ENCODE measurements at places on chromosomes 13 and 19.

DNA sequence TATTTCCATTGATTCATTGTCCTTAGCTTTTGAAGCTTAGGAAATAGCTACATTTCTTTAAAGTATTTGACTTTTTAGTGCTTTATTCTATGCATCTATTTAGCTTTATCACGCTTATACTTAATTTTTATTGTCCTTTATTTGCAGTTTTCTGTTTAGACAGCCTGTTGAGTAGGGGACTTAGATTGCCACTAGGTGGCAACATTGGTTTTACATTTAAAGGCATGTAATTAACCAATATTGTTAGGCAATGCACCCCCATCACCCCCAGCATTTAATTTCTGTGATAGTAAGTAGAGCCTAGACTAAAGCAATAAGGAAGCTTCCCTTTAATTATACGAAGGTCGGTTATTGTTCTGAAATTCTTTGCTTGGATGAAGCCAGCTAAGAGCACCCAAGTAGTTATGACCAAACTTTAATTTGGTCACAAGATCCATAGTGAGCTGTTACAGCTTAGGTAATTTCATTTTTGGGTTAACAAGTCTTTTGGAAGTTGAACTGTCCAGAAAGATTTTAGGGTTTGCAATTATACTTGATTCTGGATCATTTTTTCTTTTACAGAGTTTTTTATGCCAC, 36.5 kb downstream of the B3GLCT start:
- peak; percentile 54 for DNase-seq

- DNase-seq, result peak; percentile 63
Measured at GRCh38 chr13:50080203-50080910, 65.1 kb downstream of the KCNRG start.

- no peak for DNase-seq
Measured at GRCh38 chr13:113974304-113975281, 717 bp upstream of the C13orf46 start.

GRCh38 chr19:18396471-18397241, 766 bp downstream of the LRRC25 start:
- no peak for DNase-seq

DNA sequence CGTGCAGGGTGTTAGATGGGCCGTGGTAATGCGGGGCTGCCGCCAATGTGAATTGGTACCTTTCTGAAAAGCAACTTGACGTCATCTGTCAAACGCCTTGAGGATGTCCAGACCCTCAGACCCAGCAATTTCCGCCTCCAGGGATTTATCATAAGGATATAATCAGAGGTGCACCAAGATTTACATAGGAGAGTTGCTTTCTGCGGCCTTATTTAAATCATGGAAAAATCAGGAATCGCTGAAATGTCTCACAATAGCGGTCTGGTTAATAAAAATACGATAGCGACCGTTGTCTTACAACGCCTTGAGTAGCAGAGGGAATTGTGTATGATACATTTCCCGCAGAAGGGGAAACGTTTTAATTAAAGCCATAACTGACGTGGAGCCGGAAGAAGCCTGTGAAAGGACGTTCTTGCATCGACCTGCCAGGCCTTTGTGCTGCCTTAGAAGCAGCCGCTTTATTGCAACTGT, 32.3 kb upstream of the NDUFS7 start:
- DNase-seq, result no peak

DNA sequence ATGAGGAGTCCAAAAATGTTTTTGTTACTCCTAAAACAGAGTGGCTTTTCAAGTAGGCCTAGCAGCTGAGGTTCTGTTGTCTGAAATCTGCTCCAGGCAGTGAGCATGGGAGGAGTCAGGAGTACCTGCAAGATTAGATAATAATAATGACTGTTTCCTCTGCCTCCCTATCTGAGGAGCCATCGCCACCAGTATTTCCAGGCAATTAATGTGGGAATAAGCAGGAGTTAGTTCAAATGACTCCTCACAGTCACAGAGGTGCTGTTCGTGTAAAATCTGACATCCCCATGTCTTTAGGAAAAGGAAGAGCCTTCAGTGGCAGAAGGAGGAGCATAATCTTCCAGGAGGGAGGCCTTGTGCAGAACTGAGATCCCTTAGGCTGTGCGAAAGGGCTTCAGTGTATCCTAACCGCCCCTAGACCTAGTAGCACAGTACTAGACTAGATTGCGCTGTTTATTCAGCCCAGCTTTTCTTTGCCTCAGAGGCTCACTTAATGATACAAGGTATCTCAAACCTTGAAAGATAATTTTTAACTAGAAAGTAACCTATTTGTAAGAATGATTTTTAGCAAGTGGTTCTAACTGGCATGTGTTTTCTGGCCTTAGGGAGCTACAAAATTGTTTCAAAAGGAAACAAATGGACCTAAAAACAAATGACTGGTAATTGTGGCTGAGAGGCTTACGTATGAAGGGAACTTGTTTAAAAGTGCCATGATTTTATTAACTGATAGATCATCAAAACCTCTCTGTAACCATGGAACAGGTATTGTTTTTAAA, 49.0 kb downstream of the FREM2 start:
- DNase-seq, result no peak

DNA sequence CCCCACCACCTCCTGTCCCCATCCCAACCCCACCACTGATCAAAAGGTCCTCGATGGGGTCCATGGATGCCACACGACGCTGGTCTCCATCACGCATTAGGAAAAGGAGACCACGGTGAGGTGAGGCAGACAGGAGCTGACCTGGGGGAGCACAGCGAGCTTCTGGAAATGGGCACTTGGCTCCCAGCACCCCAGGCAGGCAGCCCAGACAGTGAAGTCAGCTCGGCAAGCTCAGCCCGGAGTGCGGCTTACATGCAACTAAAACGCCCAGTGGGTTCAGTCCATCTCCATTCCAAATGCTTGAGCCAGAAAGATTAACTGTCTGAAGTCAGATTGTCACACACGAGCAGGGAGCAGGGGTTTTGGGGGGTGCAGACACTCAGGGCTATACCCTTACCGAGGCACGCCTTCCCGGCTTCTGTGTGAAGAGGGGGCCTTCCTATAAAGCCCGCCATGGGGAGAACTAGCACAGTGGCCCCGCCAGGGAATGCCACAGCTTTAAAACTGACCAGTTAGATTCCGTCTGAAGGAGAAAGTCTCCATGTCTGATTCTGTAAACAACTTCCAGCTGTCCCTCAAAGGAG, 79.4 kb downstream of the SPACA7 start:
- no peak for DNase-seq

- DNase-seq, result no peak
Measured at GRCh38 chr19:18587561-18587960, 1.0 kb upstream of the REX1BD start.

GRCh38 chr13:66534561-66534960, 695.6 kb downstream of the PCDH9 start:
- peak; percentile 52 for DNase-seq

- DNase-seq, result peak; percentile 28
Measured at GRCh38 chr13:94009701-94010100, 469.8 kb downstream of the DCT start.

DNA sequence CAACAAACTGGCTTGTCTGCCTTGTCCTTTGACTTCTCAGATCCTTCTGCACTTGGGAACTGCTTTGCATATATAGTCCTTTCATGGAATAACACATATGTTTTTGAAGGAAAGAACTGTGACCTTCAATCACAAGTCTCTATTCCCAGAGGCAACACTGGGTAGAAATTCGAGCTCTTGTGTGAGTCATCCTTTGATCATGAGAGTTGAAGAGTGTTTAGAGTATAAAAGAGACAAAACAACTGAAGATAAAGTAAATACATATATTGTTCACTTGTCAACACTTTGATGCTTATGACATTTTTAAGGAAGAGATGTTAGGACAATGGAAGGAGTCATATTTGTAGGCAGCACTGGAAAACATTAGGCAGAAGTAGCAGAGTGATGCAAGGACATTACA, 5.2 kb upstream of the OR7A5 start:
- no peak for DNase-seq

DNA sequence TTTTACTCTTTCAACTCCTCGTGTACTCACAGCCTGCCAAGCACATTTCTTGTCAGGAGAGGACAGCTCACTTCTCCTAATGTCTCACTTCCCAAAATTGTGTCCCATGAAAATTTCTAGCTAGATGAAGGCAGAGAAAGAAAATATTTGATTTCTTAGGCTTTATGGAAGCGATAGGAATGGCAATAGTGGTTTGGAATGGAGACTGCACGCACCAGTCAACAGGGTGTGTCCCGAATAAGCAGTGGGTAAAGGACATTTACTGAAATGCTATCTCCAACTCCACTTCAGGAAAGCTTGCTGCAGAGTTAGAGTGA, 321 bp upstream of the ZNF222 start:
- DNase-seq, result no peak

GRCh38 chr19:47035127-47036096, 13.0 kb downstream of the TMEM160 start:
- peak; percentile 79 for DNase-seq

DNA sequence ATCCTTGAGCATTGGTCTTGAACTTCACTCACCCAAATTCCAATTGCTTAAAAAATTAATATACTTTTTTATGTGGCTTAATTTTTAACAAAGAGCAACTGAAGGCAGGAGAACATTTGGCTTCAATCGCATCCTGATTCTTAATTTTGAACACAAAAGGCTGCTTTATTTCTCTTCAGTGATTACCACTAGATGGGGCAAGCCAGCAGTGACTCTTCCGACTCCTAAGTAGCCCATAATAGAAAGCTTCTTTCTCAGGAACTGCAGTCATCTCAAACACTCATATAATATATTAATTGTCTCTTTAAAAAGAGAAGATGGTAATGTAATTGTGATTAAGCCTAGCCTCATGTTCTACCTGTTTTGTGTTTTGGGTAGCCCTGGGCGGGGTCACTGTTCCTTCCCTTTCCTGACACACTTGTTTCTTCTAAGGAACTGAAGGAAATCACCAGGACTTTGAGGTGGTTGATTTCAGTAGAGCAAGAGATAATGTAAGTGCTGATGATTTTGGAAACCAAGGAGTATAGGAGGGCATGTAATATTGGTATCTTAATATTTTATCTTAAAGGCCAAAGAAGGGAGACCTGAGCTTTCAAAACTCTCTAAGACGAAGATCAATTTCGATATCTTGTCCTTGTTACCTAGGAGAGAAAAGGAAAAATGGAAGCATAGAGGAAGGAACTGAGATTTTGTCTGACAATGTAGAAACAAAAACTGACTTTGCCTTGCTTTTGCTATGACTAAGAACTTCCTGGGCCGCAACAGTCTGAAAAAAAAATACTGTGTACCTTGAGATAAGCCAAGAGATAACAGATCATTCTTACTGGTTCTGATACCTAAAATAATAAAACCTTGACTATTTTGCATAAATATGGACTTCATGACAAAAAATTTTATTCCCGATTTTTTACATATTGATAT, 73.1 kb downstream of the TNFSF13B start:
- peak; percentile 55 for DNase-seq

GRCh38 chr13:34555988-34556387, 386.1 kb upstream of the NBEA start:
- DNase-seq, result no peak

GRCh38 chr13:99659226-99659625, 158.0 kb downstream of the TM9SF2 start:
- DNase-seq, result no peak

DNA sequence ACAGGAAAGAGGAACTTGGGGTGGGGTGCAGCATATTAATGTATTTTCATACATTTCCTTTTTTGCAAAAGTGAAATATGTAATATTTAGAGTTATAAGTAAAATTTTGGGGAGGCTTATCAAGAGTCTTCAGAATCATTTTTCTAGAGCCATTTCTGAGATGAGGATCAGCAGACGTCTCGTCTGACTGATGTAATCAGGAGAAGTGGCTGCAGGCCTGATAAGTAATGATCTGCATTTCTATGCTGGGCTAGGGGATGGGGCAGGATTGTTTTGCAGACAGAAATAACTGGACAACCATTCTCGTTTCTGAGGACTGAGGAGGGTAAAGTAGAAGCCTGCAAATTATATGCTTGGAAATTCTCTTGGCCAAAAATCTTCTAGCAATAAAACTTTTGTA, 89.2 kb upstream of the ARGLU1 start:
- no peak for DNase-seq

DNA sequence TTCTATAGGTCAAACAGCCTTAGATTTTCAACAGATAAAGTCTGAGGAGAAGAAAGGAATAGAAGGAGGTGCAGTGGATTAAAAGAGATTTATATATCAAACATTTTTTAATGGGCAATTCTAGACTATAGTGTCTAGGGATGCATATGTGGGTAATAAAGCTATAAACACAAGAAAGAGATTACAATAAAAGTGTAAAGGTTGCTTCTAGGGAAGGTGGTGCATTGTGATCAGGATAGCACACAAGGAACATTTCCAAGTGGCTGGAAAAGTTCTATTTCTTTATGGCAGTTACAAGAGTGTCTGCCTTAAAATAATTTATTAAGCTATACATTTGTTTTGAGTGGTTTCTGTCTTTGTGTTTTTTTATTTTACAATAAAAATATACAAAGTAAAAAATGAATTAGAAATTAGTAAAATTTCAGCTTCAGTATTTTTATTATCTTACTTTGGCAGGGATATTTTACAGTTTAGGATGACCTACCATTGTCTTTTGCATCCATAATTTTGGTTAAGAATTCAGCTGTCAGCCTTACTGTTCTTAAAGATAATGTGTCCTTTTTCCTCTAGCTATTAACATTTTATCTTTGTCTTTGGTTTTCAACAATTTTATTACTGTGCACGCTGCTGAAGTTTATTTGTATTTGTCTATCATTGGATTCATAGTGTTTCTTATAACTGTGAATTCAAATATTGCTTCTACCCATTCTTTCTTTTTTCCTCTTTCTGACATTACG, 221.8 kb downstream of the LACC1 start:
- DNase-seq, result no peak

- no peak for DNase-seq
Measured at GRCh38 chr19:48741129-48741999, 954 bp upstream of the RASIP1 start.

DNA sequence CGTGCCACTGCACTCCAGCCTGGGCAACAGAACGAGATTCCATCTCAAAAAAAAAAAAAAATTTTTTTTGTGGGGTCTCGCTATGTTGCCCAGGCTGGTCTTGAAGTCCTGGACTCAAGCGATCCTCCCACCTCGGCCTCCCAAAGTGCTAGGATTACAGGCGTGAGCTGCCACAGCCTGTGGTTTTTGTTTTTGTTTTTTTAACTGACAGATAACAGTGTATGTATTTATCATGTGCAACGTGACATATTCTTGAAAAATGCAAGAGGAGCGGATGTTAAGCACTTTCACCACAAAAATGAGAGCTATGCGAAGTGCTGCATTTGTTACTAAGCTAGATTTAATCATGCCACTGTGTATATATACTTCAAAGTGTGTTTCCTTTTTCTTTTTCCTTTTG, 49.0 kb downstream of the ARHGEF18 start:
- peak; percentile 85 for DNase-seq

DNA sequence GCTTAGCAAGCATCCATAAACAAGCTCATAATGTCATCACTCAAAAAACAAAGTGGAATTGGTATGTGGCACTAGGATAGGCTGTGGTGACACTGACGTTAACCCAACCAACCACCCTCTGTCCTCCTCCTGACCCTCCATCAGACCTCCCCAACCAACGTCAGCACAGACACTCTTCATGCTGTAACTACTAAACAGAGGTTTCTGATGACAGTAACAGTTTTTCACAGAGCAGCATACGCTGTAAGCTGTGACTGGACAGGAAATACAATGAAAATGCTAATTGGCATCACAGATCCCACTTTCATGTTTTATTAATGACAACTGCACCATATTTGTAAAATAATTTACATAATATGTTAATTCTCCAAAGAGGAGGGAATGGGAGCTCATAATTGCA, 238.0 kb downstream of the IRS2 start:
- no peak for DNase-seq

- no peak for DNase-seq
Measured at GRCh38 chr19:33497131-33497777, 24.3 kb downstream of the PEPD start.
